ENCODE measurements at places on chromosomes 4 and X.

DNA sequence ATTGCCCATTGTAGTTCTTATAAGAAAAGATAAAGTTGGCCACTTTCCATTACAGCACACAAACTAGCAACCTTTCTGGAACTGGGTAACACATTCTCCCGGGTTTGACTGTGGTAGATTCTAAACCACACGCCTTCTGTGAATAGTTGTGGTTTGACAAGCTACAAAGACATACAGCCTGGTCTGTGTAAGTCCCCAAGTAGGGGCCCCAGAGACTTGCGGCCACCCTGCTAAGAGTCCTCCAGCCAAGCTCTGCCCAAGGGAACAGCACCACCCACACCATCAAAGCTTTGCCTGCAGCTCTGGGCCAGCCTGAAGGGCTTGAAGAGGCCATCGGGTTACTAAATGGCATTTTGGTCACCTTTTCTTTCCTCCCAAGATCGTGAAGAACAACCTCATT, 203.4 kb downstream of the MAML3 start:
- DNase-seq: peak; percentile 89

GRCh38 chrX:97616883-97617530, 733.3 kb downstream of the RPA4 start:
- peak; percentile 40 for DNase-seq

GRCh38 chr4:139815778-139816601, 150.4 kb downstream of the MGST2 start:
- peak; percentile 87 for DNase-seq

DNA sequence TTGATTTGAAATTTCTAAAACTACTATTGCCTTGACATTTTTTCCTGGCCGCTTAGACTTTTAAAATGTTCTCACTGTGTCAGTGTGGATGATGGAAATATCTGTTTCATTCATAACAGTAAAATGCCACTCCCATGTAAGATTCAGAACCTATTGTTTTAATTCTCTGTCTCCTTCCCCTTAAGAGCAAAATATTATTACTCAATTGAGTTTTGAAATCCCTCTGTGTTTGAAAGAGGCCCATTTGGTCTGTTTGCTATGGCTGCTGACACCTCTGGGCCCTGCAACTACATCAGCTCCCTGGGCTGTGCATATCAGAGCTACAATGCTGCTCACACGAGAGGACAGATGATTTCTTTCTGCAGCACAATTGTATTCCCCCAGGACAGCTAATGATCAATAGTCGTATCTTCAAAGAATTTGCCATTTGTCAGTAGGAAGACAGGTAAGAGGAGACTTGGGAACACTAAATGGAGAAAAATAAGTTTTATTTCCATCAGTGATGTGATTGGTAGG, 388.0 kb upstream of the GALNT7 start:
- DNase-seq: no peak

GRCh38 chr4:123349421-123350190, 47.0 kb upstream of the SPRY1 start:
- no peak for DNase-seq

DNA sequence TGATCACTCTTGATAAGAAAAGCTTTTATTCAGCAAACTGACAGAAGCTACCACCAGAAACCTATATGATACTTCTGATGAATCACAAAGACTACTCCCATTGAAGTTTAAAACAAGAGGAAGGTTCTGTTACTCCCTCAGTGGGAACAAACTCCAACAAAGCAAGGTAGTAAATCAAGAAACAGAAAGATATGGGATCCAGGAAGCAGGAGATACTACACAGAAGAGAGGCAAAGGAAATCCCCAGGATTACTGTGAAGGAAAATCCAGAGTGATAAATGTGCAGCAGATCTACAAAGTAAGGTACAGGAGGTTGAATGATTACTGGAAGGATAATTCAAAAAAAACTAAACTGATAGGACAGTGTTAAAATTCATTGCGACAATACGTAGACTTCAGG, 222.4 kb downstream of the HHIP start:
- no peak for DNase-seq

DNA sequence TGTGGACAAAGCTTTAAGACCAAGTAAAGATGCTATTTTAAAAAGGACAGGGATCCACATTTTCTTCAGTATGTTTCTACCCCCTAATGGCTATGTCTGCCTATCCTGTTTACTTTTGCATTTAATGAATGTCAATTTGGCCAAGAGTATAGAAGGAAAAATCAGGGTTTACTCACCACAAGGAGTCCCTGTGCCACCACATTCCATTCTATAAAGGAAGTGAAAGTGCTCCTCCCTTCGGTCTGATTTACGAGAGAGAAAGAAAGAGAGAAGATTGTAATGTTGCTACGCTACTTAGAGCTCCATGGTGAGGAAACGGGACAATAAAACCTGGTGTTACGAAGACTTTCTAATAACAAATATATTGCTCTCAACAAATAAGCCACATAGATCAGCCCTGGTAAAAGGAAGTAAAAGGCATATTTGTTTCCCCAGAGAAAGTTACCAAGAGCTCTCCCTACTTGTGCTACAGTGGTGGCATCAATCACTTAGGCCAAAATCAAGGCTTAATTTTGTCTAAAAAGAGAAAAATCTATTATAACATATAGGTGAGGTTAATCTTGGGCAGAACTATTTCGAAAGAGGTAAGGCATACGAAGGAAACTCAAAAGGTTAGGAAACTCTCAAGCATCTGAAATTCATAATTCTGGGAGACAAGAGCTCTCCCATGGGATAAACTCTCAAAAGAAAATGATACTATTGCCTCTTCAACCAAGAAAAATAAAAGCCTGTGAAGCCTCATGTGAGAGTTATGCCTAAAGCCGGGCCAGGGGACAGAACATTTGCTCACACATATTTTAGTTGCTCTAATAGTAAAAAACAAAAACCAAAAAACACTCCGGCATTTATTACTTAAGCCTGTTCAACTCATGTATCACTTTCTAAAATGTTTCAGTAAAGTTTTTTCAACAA, 29.5 kb downstream of the TAPT1 start:
- DNase-seq: peak; percentile 50

DNA sequence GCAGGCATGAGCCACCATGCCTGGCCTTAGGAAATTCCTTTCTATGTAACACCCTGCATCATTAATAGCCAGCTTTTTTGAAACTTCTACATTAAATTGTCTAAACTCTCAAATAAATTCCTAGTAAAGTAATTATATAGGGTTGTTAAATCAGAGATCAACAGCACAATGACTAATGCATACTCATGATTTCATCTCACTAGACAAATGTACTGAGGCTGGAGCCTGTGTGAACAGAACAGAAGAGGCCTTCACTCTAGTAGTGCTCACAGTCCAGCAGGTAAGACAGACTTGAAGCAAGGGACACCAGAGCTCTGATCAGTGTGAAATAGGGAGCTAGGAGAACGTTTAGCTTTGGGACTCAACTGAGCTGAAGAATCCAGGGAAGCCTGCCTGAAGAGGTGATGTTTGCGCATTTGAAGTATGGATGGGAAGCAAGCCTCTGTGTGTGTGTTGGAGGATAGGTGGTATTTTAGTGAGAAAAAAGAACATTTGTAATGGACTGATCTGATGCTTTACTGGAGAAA, 3.9 kb downstream of the ZFP42 start:
- no peak for DNase-seq

DNA sequence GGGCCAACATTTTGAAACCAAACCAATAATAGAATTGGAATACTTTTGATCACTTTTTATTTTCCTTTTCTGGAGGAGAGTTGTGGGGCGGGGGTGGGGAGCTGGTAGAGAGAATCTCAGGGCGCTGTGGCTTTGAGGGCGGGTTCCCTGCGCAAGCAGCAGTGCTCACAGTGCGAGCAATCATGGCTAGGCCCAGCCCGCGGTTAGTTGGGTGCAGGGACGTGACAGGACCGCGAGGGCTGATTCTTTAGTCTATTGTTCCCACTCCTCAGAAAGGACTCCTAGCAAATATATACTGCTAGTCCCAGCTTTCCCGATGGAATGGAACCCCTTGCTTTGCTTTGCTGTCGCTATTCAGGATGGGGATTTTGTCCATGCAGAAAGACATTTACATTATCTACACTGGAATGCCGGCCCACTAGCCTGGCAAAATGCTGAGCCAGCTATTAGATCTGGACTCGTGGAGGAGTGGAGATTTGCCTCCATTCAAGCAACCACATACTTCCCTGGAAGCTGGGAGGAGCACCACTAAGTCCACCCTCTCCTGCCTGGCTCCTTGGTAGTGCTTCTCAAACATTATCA, 23.9 kb upstream of the APLN start:
- peak; percentile 37 for DNase-seq

GRCh38 chrX:72683631-72684030, 30.5 kb downstream of the PHKA1 start:
- DNase-seq: no peak

DNA sequence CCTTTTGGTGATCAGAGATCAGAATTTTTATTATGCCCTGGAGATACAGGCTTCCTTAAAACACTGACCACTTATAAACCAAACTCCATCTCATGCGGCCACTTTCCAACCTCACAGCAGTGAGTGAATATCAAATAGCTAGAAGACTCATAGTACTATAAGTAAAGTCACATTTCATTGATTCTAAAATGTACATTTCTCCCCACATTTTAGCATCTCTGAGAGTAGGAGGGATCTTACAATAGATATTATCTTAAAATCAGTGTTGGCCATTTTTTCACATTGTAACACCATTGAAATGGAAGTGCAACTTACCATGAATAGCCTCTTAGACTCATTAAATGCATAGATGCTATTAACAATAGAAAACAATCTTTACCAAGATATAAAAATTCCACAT, 17.4 kb downstream of the PCYT1B start:
- no peak for DNase-seq

- no peak for DNase-seq
These were observed 170.9 kb upstream of the KLF3 start for GRCh38 chr4:38493066-38493465.

DNA sequence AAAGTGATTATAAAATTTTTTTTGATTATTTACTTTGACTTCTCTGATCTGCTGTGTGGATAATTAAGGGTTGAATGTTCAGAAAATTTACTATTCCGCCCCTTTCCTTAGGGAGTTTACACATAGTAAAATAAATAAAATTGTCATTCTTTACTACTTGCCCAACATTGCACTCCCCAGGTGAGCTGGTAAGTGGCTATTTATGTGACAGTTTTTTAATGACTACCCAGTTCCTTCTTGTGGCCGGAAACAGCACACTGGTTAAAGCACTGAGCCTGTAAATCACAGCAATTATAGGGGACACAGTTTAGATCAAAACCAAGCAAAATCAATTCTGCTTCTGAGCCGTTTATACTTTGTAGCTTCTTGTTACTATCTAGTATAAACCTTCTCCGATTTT, 158.1 kb downstream of the FHIP1A start:
- peak; percentile 7 for DNase-seq

GRCh38 chrX:136322064-136322463, 21.3 kb downstream of the ADGRG4 start:
- no peak for DNase-seq

DNA sequence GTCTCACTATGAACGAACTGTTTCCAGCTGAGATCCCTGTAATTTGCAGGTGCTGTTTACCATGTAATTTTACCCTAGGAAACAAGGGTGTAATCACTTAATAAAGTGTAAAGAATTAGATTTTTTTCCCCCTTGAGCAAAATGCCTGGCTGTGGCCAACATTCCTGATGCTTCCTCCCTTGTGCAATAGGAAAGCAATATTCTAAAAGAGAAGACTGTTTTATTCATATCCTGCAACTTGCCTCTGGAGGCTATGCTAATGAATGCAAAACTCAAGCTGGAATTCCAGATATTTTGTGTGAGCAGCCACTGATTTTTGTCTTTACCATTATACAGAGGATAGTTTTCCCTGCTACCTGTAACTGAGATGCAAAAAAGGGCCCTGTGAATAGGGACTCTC, 98.0 kb downstream of the AWAT2 start:
- no peak for DNase-seq

- DNase-seq: no peak
These were observed 101.5 kb downstream of the PDGFC start for GRCh38 chr4:156870131-156870530.

- no peak for DNase-seq
These were observed 194.3 kb upstream of the PGRMC2 start for GRCh38 chr4:128481752-128482480.

GRCh38 chrX:112527903-112528302, 151.8 kb downstream of the LHFPL1 start:
- DNase-seq: no peak

- no peak for DNase-seq
These were observed 297.5 kb downstream of the ARHGAP24 start for GRCh38 chr4:85772470-85772869.

GRCh38 chrX:109475174-109475891, 6.6 kb downstream of the GUCY2F start:
- peak; percentile 58 for DNase-seq

- no peak for DNase-seq
These were observed 130.6 kb downstream of the UGT8 start for GRCh38 chr4:114729068-114729738.

DNA sequence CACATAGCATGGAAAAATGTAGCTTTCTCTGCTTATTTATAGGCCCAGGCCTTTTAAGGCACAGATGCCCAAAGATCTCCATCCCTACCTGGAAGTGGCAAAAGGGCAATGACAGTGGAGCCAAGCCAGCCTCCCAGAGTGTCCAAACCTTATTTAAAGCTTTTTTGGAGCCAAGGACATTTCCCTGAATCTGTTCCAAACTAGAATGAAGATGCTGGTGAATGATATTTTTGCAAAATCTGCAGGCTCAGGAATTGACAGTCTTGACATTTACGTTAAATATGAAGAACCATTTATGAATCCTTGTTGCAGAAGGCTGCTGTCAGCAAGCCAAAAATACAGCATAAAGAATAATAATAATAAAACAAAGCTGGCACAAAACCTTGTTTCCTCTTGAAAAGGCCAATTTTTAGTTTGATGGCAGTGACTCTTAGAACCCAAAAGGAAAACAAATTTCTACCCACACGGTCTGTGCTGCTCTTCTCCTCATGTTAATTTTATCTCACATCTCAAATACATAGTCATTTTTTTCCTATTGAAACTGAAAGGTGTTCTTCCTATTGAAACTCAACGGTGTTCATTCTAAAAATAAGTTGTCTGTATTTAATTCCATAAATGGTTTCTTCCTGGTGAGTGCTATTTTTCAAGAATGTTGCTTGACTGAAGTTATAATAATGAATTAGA, 206.3 kb upstream of the TBL1X start:
- no peak for DNase-seq

DNA sequence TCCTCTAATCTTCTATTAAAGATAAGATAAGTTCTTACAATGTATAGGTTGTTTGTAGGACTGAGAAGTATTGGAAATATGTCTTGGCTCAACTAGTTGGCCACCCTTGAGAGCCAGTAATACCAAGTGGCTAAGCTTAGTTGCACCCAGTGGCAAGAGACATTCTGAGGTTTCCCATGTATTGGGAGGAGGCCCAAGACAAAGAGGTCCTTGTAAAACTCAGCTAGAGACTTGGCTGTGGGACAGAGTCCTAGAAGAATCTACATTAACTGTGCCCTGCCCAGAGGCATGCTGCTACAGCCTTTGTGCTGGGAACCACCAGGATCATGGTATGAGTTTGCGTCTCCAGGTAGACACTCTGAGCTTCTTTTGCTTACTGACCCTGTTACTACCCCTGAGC, 41.9 kb upstream of the SLC4A4 start:
- DNase-seq: no peak

DNA sequence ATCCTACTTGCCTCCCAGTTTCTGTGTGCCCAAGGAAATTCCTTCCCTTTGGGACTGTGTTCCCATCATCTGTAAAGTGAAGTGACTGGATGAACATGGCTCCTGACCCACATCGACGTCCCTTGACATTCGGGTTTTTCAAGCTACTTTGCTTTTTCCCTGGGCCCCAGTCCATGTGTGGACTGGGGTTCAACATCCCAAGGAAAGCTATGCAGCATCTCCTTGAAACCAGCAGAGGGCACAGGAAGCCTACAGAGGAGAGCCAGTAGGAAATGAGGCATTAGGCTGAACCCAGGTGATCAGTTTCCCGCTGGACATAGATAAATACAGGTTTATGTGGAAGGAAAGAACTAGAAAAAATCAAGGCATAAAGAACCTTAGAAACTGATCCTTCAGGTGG, 145.1 kb upstream of the ARHGEF9 start:
- DNase-seq: peak; percentile 10

Data from NB4 (cell line).